Hepatic stellate cell (primary cell): ENCODE measurements at places on chromosomes 6 and 20.

- no peak for DNase-seq
Measured at GRCh38 chr6:17869010-17869752, 118.3 kb downstream of the KIF13A start.

DNA sequence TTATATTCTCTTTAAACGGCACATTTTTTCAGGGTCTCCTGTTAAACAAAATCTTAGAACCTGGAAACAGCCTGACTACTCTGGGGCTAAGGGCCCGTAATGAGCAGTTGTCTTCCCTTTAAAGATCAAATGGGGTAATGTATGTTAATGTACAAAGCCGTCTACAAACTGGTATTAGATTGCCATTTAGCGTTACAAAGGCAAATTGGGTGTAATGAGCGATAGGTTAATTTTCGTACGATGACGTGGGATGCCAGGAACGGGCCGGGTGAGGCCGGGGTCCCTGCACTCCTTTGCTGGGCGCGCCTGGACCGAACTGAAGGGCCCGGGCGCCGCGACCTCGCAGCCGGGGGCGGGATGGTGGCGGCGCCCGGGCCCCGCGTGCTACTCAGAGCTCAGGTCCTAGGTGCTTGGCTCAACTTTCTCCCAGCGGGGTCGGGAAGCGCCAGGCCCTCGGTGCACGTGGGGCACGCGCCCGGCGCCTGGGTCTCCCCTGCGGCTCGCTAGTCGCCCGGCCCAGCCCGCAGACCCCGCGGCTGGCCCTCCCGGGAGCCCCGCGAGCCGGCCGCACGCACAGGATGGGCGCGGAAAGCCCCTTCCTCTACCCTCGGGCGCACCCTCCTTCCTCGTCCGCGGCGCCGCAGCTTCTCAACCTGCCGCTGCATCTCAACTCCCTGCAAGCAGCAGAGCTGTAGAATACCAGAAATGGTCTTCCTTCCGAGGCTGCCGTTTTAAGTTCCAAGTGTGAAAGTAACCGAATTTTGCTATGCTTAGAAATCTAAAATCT lies 5.9 kb downstream of the NKX2-4 start:
- DNase-seq = no peak

GRCh38 chr20:50758469-50758868 lies 27.1 kb downstream of the PARD6B start:
- DNase-seq = no peak

DNA sequence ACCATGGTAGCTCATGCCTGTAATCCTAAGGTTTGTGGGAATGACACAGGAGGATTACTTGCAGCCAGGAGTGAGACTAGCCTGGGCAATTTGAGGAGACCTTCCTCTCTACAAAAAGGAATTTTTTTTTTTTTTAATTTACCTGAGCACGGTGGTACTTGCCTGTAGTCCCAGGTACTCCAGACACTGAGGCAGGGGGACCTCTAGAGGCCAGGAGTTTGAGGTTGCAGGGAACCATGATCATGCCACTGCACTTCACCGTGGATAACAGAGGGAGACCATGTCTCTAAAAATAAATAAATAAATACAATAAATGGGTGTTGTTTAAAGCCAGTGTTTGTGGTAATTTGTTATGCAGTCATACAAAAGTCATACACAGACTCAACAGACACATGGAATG lies 2.4 kb upstream of the HLA-F start:
- no peak for DNase-seq

GRCh38 chr20:10242166-10242565 lies 23.5 kb downstream of the SNAP25 start:
- DNase-seq = no peak

DNA sequence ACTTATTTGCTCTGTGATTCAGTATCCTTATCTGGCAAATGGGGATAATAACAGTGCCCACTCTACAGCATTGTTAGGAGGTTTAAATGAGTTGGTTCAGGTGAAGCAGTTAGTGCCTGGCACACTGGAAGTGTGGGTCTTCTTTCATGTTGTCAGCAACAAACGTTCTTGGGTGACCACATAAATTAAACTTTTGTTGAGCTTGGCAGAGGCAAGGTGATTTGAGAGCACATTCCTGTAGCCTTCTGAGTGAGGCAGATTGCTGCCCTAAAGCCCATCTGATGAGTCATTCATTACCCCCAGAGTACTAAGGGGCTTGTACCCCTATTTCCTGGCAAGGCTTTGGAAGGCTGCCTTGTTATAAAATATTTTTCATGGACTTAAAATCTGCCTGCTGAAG lies 25.8 kb downstream of the SEC23B start:
- no peak for DNase-seq

GRCh38 chr20:16270314-16270931 lies 302.8 kb downstream of the KIF16B start:
- no peak for DNase-seq

DNA sequence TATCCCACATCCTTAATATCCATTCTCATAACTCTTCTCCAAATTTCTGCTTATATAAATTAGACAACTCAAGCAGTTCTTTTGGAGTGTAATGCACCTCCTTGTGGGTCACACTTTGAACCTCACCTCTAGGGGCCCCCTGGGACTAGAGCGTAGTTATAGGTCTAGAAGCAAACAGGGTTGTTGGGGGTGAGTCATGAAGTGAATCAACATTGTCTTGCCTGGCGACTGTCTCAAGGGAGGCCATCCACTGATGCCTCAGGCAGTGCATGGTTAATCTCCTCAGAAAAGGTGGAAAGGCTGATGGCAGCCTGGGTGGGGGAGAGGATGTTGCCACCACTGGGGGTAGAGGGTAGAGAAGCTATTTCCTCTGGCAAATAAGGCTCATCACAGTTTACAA lies 129.1 kb downstream of the TNFRSF21 start:
- no peak for DNase-seq

DNA sequence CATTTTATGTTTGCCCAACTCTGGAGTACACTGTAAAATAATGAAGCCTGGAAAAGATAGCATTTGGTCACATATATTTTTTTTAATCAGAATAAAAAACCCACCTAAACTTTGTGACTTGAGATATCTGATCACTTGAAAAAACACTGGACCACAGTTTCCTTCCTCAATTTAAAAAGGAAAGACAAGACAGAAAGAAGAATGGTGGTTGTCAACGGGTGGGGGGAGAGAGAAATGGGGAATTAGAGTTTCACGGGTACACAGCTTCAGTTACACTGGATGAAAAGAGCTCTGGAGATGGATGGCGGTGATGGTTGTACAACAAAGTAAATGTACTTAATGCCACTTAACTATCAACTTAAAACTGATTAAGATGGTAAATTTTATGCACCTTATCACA lies 14.7 kb upstream of the DST start:
- DNase-seq = no peak

- no peak for DNase-seq
Measured at GRCh38 chr20:16759181-16759563, 11.0 kb downstream of the OTOR start.

GRCh38 chr20:19161336-19161735 lies 51.1 kb upstream of the SLC24A3 start:
- no peak for DNase-seq

DNA sequence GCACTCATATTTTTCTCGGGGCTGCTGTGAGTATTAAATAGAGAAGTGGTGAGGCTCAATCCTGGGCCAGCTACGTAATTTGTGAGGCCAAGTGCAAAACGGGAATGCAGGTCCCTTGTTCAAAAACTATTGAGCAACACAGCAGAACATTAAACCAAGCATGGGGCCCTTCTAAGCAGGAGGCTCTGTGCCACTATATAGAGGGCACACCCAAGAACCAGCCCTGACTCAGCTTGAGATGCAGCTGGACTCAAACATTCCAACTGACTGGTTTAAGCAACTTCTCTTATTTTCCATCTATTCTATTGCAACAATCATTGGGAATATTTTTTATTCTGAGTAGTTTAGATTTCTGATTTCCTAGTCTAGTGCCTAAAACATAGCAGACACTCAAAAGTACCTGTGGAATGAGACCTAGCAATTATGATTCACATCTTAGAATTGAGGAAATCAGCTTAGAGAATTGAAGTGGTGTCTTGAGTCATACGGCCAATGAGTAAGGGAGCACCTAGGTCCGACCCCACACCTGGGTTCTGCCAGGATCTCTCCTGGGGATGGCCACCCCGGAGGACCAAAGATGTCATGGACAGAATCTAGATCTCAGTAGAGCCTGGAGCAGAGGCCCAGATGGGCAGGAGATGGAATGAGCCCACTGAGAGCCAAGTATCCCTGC lies 1.3 kb downstream of the SIRPB2 start:
- DNase-seq = no peak

- no peak for DNase-seq
Measured at GRCh38 chr6:141252828-141253608, 879.7 kb upstream of the GJE1 start.

DNA sequence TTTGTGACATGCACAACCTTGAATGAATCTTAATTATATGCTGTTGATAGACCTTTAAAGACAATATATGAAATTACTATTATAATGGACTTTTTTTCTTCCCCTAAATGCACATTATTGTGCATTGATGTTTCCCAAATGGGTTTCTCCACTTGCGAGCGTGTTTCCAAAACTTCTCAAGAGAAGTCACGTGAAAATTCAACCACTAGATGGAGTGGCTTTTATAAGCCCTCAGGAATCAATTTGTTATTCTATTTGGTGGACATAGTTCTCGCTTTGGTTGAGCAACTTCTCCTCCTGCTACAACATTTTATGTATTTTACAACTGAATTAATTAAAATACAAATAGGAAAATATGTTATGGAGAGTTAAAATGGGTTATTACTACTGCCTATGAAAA lies 9.0 kb downstream of the CNR1 start:
- DNase-seq = no peak

GRCh38 chr20:30513050-30513628 lies 744.3 kb upstream of the DEFB115 start:
- DNase-seq = no peak

DNA sequence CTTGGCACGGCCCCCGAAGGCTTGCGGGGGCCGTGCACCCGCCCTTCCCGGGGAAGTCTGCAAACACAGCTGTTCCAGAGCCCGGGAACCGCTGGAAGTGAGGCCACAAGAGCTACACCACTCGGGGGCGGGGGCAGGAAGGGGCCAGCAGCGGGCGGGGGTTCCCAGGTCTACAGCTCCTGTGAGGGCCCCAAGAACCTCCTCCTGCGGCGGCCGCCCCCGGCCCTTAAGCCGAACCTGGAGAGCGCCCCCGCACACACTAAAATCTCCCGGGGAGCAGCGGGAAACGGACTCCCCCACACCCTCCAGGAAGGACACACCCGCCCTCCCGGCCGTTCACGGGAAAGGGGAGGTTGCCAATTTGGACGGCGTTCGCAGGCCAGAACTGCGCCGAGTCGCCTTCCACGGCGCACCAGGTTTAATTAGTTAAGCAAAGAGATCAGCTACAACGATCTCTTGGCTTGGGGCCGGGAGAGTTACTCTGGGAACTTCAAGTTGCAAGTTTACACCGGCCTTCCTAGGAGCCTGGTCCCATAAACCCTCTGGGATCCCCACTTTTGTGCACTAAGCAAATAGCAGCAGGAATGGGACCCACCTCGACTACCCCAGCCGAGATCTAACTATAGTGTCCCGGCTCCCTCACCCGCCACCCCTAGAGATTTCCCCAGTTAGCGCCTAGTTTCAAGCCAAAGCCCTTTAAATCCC lies 1.7 kb downstream of the JAG1 start:
- DNase-seq = no peak

- no peak for DNase-seq
Measured at GRCh38 chr20:1001911-1002681, at the start of gene RSPO4. Gene RSPO4 (minus strand): TSS chr20:1002311. CDS start chr20:1002164, 147 bp downstream.

DNA sequence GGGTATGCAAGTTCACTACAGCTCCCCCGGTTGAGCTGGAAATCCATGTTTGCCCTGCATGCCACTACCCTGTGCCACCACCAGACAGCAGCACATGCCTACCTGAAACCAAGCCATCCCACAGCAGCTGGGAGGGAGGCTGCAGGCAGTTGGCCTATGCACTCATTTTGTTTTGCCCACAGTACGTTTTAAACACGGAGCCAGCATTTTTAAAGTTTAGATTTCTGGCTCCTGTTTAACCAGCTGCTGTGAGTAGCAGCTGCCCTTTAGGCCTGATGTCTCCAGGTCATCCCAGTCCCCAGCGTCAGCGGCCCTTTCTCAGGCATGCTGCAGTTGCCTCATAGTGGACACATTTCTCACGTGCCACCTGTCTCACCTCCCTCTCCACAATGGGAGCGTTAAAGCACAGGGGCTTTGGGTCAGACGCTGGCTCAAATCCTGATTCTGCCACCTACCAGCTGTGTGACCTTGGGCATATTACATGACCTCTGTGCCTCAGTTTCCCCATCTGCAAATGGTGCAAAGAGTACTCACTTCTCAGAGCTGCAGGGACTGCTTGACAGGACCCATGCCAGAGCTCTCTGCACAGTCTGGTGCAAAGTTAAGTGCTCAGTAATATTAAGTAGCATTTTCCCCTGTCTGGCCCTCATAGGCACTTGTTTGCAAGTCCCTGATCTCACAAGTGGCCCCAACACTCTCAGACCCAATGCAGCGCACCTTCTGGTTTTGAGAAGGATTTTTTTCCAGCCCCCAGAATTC lies 8.2 kb upstream of the UBE2V1 start:
- DNase-seq = peak; percentile 76

DNA sequence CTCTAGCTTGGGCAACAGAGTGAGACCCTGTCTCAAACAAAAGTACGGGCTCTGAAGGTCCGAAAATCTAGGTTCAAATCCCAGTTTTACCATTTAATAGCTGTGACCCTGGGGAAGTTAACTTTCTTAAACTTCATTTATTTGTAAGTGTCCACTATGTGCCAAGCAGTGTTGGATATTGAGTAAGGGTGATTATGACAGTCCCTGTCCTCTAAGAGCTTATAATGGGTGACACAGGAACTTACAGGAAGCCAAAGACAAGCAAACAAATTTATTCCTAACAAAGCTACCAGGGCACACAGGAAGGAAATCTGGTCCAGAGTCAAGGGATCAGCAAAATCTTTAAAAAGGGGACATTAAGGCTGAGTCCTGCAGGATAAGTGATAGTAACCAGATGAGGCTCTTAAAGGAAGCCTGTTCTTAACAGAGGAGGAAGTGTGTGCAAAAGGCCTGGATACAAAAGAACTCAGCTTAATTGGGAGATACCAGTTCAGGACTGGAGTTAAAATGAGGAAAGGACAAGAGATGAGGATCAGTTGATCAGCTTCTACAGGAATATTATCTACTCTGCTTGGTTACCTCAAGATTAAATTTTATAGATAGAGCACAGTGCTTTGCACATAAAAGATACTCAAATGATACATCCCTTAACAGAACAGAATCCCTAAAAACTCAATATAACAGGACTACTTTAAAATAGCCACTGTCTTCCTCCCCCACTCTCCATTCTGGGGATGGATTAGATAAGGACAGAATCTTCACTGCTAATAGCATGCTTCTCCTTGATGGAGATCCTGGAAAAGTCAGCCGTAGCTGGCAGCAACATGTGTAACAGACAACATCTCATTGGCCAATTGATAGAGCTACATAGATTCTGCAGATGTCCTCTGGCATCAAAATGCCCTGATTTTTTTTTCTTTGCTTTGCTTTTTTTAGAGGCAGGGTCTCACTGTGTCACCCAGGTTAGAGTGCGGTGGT lies 6.1 kb downstream of the SNX3 start:
- no peak for DNase-seq
